ENCODE measurements at places on chromosomes 2 and 18.

- no peak for DNase-seq
Measured at GRCh38 chr2:171154348-171154747, 6.3 kb downstream of the TLK1 start.

DNA sequence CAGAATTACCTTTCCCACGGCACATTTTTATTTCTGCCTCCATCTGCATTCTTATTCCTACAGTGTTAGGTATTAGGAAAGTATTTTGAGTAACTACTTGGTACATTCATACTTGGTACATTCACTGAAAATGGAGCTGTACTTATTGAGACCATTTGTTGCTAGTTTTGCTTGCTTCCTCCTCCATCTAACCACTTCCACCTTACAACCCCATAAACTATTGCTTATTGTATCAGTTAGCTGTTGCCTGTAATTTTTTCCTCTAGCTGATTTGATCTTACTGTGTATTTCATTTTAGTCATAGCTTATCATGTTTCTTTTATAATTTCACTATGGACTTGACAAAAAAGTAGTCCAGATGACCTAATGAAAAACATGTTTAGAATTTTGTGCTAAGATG is 50.7 kb downstream of the AFTPH start:
- DNase-seq = no peak

DNA sequence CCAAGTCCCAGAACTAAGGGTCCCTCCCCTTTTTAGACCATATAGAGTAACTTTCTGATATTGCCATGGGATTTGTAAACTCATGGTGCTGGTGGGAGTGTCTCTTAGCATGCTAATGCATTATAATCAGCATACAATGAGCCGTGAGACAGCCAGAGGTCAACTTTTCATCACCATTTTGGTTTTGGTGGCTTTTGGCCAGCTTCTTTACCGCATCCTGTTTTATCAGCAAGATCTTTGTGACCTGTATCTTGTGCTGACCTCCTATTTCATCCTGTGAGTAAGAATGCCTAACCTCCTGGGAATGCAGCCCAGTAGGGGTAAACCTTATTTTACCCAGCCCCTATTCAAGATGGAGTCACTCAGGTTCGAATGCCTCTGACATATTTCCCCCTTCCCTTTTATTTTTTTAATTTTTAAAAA is 148.2 kb downstream of the PHLPP1 start:
- DNase-seq = no peak

GRCh38 chr2:229409751-229410181 is 138.7 kb upstream of the PID1 start:
- DNase-seq = no peak

GRCh38 chr2:30790879-30791278 is 16.4 kb downstream of the CAPN13 start:
- DNase-seq = no peak

GRCh38 chr2:18265614-18266586 is 294.6 kb downstream of the RDH14 start:
- no peak for DNase-seq

GRCh38 chr18:8341481-8342230 is 267.6 kb upstream of the RAB12 start:
- DNase-seq = no peak

DNA sequence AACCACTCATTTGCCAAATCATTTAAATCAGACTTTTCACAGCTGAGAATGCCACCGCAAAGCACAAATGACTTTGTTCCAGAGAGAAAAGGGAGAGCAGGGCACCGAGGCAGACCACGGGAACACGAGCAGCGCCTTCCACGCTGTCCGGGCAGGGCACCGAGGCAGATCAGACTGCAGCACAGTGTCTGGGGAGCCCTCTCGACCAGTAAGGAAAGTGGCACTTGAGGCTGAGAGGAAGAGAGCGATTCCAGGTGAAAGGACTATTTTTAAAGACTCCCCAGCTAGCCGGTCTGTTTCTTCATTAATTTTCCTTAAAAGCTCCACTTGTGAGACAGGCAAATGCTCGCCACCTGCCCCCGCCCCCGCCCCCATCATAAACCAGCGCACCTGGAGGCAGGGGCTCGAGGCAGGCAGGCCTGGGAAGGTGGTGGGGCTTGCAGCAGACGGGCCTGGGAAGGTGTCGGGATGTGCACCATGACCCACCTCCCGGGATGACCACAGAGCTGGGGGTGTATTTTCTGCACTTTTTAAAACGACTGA is 80.9 kb upstream of the CTDP1 start:
- no peak for DNase-seq

DNA sequence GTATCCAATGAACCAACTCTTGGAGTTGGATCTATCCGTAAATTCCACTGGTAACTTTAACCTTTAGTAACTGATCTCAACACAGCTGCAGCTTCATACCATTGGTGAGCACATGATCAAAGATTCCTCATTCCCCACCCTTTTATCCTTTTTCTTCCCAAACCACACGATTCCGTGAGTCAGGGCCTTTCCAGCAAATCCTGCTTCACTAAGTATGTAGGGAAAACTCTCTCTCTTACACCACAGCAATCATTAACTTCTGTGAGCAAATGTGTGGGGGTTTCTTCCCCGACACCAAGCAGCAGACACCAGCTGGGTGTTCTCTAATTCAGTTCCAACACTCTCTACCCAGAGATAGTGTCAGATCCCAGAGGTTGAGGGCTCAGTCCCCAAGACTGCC is 23.5 kb downstream of the ELP2 start:
- no peak for DNase-seq

DNA sequence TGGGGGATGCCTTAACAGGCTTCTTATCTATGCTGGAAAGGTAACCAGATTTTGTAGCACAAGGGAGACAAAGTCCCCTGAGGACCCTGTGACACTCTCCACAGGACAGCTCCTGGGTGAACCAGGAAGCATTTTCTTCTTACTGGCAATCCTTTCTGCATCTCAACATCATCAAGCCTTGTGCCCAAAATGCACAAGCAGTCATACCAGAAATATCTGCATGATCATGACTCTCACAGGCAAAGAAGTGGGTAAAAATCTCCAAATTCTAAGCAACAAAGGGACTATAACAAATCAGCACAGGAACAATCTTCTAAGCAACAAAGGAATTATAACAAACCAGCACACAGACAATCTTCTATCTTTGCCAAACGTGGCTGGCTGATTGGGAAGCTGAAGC is 99.1 kb upstream of the CD226 start:
- no peak for DNase-seq

DNA sequence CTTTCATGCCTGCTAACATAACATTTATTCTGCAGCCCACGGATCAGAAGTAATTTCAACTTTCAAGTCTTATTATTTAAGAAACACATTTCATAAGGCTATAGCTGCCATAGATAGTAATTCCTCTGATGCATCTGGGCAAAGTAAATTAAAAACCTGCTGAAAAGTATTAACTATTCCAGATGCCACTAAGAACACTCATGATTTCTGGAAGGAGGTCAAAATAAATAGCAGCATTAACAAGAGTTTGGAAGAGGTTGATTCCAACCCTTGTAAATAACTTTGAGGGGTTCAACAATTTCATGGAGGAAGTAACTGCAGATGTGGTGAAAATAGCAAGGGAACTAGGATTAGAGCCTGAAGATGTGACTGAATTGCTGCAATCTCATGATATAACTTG is 77.6 kb downstream of the CCDC148 start:
- no peak for DNase-seq

DNA sequence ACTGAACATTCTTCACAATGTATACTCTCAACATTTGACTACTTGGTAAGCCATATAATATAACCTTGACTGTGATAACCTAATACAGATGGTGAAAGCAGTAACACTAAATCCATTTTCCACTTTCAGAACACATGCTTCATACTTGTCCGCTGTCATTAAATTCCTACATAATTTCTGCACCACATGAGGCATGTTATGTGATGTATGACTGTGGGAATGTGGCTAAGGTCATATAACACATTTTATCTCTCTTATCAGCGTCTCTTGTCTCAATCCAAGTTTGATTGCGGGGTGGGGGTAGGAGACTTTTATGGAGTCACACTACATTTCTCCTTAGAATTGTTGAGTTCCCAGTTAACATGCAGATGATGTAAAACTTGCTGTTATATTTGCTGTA is 110.9 kb downstream of the MTCL1 start:
- no peak for DNase-seq

DNA sequence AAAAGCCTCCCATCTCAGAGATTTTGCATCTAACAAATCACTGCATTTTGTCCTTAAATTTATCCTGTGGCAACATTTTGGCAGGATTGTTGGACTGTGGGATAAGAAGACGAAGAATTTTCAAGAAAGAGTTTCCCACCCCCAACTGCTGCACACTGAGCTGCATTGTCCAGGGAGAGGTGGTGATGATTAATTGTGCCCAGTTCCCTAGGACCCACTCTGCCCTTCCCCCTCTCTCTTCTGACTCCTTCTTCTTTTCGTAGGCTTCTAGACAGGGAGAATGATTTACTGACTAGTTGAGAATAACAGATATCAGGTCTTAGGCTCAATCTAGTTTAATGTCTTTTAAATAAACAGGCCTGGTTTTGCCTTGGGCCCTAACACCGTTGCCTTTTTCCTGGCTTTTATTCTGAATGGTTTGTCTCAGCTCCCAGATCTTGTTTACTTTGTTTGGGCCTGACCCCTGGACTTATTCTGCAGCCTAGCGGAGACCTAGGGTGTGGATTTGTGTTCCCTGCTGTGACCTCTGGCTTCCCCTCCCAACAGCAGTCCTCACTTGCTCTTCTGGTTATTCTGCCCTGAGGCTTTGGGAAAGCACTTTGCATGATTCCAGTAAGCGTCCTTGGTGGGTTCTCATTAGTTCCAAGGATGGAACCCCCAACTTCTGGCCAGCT is 233.3 kb downstream of the INSIG2 start:
- DNase-seq = peak; percentile 41

- no peak for DNase-seq
Measured at GRCh38 chr2:86646865-86647264, 23.2 kb upstream of the RNF103 start.

DNA sequence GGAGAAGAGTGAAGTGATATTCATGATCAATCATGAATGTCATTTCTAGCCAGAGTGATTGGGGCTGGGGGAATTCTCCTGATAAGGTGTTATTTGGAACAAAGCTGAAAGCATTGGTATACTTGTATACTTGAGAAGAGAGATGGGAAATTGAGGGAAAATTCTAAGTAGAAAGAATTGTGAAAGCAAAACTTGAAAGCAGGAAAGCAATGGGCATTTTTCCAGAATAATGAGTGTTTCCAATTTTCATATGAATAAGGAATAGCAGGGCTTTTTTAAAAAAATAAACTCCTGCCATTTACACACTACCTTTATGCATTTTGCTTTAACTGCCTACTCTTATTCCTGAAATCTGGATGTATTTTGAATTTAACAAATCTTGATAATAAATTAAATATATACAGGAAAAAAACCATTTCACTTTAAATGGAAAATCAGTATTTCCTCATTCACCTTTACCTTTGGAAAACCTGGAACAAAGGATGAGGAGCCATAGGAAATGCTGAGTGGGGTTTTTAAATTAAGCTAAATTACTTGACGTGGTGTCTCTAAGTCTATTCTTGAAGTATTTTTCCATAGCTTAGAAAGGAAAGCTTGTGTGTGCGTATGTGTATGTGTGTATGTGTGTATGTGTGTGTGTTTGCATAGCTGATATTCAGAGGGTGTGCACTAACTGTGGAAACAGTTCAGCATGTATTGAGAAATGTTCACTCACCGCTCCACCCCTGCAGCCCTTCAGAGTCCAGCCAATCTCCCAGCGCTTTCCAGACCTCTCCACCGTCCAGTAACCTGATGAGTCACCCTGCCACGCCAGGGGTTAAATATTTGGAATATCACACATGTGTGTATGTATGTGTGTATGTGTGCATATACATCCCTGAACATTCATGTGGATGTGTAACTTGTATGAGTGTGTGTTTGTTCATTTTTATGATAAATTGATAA is 427.3 kb downstream of the THSD7B start:
- no peak for DNase-seq

DNA sequence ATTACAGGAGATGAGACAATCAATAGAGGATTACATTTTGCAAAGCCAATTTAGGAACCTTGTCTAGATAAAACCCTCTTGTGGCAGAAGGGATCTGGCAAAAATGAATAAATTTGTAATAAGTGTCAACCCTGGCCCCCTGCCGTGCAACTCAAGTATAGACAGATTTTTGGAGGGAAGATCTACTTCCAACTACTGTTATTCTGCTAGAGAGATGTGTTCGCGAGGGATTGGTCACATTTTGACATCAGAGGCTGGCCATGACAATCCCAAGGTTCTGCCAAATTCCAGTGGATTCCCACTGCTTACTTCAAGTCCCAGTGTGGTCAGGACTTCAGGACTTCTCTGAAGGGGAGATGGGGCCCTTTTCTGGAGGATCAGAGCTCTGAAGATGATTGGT is 192.6 kb downstream of the SH3RF3 start:
- no peak for DNase-seq

DNA sequence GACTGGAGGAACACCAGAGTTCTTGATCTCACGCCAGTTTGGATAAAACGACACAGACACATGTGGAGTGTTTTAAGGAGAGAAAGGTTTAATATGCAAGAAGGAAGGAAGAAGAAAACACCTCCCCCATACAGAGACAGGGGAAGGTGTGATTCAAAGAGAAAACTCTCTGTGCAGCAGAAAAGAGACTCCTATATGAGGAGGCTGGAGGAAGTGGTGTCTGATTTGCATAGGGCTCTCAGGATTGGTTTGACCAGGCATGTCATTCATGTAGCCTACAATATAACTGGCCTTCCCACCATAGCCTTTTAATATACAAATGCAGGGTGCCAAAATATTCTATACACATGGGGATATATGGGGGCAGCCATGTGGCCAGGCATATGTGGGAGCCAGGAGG is 1386.5 kb downstream of the RPIA start:
- no peak for DNase-seq

- DNase-seq = no peak
Measured at GRCh38 chr2:88036182-88036581, 19.4 kb downstream of the KRCC1 start.

DNA sequence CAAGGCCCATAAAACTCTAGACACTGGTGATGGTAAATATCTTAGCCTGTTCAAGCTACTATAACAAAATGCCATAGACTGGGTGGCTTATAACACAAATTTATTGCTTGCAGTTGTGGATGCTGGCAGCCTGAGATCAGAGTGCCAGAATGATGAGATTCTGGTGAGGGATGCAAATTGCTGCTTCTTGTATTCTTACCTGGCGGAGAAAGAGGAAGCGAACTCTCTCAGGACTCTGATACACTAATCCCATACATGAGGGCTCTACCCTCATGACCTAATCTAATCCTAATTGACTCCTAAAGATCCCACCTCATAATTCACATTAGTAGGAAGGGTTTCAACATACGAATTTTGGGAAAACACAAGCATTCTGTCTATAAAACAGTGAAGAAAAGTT is 4.6 kb upstream of the IER3IP1 start:
- DNase-seq = no peak

All from WTC11 (cell line).